ENCODE measurements at places on chromosomes 3 and 15. TPM values are rescaled to one million over a fixed set of nuclear protein-coding genes. Genes with fewer than 3 reads are reported as not detected.

- DNase-seq, result no peak
These were observed 43.9 kb downstream of the ONECUT1 start for GRCh38 chr15:52746162-52746757.

Gene IMPG2
- total RNA-seq, result 0.24 TPM

DNA sequence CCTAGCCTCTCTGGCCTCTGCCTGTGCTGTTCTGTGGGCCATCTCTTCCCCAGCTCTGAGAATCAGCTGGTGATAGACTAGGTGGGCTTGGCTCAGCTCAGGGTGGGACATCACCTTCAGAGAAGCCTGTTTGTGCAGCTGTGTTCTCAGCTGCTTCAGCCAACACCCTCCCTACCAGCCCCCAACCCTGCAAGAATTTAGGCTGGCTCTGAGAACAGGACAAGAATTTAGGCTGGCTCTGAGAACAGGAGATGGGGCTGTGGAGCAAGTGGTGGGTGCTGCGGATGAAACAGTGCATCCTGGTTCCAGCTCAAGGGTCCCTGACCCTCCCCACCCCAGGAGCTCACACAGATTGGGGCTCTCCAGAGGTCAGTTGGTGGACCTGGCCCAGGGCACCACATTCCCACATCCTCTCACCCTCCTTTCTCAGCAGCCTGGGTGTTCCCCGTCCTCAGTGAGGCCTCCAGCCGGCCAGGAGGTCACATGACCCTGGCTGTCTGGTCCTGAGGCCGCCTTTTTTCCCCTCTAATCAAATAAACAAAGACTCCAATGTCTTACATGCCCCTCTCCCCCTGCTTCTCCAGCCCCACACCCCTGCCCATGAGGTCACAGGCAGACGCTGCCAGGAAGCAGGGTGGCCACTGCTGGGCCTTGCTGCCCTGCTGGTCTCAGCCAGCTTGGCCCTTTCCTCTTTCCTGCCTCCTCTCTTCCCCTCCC is 14.9 kb downstream of the PLEKHO2 start:
- DNase-seq, result peak; percentile 73

- DNase-seq, result no peak
These were observed 21.4 kb downstream of the ACKR2 start for GRCh38 chr3:42830437-42831320.

DNA sequence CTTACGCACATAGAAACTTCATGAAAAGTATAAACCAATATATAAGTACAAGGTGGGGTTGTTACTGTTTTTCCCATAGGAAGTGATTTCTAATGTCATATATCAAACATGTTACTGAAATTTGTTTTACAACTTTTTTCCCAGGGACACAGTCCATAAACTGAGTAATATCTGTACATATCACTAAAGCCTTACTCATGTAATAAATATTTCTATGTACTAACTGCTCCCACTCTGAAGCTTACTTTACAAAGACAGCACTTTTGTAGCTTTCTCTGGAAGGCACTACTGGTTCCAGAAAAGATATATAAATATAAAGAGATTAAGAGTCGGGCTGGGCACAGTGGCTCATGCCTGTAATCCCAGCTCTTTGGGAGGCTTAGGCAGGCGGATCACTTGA is 91.7 kb downstream of the MYO5A start:
- DNase-seq, result no peak

Gene VILL
- 7.3 TPM for total RNA-seq

DNA sequence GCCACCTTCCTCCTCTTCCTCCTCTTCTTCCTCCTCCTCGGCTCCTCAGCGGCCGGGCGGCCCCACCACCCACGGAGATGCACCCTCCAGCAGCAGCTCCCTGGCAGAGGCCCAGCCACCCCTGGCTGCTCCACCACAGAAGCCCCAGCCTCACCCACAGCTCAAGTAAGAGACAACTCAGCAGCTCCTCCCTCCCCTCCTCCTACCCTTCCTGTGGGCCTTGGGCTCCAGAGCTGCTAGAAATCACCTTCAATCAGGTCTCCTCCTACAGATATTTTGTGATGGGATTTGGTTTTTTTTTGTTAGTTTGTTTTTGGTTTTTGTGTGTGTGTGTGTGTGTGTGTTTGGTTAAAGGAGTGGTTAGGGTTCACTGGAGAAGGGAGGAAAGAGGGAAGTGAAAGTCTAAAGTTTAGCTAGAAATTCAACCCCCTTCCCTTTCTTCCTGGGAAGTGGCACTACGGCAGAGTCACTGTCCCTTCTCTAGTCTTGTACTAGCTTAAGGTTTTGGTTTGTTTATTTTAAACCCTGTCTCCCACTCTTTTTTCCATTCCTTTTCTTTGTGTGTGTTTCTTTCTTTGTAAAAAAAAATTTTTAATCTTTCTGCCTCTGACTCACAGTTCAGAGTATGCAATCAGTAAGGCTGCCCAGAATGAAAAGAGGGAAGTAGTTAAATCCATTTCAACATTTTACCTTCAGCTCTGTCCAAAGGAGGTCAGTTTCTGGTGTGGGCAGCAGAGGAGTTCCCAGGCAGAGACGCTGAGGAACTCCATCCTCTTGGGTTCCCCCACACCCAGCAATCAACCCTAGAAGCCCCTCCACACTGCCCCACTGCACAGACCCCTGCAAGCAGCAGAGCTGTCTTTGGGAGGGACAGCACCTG is 29.0 kb upstream of the TIMP4 start:
- peak; percentile 68 for DNase-seq

Gene SH2D7
- total RNA-seq, result not detected

DNA sequence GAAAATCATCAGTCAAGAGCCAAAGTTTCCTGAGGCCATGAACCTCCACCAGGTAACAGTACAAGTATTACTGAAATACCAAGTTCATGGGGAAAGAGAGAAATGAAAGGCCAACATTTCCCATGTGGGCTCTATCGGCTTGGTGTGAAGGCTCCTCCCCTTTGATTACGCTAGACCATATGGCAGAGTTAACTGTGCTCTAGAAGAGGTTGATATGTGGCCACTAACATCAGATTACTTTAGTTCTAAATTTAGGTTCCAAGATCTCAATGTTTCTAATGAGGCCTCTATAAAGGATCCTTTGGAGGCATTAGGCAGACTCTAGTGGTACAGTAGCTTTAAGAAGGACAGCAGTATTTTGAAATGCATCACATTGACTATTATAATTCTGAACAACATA is 127.1 kb downstream of the SEMA6D start:
- no peak for DNase-seq

DNA sequence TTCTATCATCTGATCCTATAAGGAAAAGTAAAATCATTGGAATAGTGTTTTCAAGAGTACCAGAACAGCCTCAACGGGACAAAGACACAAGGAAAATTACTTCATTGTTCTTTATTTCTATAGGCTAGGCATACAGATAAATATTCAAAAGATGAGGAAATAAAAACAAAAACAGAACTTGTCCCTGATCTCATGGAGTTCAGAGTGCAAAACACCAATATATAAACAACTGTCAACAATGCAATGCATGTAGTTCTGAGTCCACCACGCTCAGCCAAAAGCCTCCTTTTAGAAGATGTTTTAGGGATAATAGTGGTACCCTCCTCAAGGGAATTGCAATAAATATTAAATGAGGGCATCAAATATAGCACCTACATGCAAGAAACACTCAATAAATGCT is 4.6 kb upstream of the SLC4A7 start:
- DNase-seq, result no peak

Gene ATP2C1
- total RNA-seq, result 59.2 TPM

GRCh38 chr3:39219702-39220101 is 27.3 kb upstream of the XIRP1 start:
- no peak for DNase-seq

DNA sequence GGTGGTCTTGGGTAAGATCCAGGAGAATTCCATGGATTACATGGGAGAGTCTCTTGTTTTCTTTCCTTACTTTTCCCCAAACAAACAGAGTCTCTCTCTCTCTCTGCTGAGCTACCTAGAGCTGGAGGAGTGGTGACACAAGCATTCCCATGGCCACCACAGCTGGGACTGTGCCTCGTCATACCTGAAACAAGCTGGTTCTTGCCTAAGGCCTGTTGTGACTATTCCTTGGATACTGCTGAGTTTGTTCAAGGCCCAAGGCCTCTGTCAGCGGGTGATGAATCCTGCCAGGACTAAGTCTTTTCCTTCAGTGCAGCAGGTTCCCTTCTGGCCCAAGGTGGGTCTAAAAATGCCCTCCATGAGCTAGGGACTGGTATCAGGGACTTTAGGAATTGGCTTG is 378.1 kb upstream of the ZNF385D start:
- DNase-seq, result no peak

- DNase-seq, result no peak
These were observed 72.5 kb downstream of the WWTR1 start for GRCh38 chr3:149585401-149585726.

DNA sequence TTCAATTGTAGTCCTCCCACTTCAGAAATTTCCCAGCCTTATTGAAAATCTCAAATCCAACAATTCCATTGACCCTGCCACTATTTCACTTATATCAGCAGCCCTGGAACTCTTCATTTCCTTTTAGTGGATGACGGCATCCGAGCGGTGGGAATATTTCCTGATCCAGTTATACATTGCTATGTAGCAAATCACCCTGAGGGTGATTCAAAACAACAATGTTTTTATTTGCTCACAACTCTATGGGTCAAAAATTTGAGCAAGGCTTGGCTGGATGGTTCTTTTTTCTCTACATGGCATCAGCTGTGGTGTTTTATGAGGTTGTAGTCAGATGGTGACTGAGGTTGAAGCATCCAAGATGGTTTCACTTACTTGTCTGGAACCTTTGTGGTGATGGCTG is 70.5 kb downstream of the CHST2 start:
- DNase-seq, result no peak

DNA sequence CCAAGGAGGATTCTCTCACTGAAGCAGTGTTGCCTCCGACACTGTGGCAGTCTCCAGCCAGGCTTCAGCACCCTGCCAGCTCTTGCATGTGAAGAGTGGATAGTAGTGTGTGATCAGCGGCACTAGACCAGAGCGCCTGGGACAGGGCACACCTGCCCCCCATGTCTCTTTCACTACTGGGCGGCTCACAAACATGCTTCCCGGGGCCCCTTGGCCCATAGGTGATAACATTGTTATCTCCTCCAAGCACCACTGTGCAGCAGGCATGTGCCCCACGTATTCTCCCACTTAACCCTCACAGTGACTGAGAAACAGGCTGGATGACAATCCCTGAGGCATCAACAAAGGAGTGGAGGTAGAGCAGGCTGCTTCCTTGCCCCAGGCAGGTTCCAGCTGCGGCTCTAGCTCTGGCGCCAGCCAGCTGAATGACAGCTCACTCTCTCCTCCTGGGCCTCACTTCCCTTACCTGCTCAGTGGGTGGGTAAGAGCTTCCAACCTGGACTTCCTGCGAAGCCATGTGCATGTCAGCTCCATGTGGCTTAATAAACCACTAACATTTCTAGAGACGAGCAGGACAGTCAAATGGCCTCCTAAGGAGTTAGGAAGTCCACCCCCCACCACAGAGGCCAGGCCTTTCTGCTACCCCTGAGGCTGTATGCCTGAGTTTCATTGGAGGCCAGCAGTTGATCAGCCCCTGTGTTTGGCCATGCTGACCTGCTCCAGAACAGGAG is 37.8 kb downstream of the KLF13 start:
- DNase-seq, result peak; percentile 87

DNA sequence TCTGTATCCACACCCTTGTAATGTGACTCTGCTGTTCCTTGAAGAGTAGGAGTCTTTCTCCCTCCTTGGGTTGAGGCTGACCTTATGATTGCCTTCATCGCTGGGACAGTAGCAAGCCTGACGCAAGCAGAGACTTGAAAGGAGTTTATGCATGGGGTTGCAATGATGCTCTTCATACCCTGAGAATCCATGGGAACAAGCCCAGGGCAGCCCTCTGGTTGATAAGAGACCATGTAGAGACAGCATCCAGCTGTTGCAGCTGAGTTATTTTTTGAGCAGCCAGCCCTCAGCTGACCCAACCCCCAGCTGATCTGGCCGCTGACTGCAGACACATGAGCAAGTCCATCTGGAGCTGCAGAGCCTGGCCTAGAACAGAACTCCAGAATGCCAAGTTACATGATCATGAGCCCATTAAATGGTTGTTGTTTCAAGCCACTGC is 60.6 kb upstream of the ARNT2 start:
- DNase-seq, result peak; percentile 64

GRCh38 chr3:38837358-38837757 is 21.3 kb upstream of the SCN10A start:
- DNase-seq, result no peak

DNA sequence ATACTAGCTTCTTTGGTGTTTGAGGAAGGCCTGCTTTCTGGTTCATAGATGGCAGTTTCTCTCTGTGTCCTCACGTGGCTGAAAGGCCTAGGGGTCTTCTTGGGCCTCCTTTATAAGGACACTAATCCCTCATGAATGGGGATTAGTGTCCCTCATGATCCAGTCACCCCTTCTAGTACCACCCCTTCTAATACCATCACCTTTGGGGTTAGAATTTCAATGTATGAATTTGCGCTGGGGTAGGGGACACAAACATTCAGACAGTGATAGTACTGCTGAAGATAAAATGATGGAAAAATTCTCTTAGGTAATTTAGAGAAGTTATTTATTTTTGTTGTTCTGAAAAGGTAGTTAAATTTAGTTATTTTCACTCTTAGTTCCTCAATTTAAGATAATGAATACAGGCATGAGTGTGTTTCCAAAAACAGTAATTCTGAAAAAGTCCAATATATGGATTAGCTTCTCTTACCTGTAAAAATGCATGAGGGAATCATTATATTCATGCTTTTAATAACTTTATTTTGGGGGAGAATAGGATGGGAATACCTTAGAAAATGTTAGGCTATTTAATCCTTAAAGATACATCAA is 103.6 kb downstream of the FNDC3B start:
- no peak for DNase-seq

DNA sequence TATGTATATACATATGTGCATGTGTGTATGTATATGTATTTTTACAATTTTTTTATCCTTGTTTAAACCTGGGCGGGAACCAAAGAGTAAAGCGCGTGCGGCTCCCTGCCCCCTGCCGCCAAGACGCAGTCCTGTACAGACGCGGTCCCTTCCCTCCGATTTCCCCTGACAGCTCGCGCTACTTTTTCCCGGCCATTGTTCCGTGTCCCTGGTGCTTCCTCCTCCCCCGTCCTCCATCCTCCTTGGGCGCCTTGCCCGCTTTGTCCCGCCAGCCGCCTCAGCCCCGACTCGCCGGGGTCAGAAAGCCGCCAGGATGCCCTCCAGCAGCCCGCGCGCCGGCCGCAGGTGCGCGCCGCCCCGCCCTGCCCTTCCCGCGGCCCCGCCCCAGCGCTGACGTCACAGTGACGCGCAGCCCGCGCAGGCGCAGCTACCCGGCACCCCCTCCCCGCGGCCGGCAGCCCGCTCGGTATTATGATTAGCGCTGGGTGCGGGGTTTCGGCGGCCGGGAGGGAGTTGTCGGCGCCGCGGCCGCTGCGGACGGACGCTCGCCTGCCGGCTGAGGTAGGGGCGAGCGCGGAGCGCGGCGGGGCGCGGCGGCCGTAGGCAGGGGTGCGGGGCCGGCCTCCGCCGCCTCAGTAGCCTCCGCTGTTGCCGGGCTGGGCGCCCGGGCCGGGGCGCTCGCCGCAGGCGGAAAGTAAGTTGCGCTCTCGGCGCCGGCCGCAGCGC is at the start of gene SNRK:
Gene SNRK, plus strand, starts transcription at position 426 of the 726 bp plus-strand sequence. CDS start 16,664 bp downstream, outside the sequence.
- DNase-seq, result peak; percentile 86

Gene SLC41A3
- total RNA-seq, result 72.2 TPM

All from thyroid gland (tissue), 4 donors.